Head of caudate nucleus (tissue), 42 donors: ENCODE measurements at places on chromosomes 2 and 18.

DNA sequence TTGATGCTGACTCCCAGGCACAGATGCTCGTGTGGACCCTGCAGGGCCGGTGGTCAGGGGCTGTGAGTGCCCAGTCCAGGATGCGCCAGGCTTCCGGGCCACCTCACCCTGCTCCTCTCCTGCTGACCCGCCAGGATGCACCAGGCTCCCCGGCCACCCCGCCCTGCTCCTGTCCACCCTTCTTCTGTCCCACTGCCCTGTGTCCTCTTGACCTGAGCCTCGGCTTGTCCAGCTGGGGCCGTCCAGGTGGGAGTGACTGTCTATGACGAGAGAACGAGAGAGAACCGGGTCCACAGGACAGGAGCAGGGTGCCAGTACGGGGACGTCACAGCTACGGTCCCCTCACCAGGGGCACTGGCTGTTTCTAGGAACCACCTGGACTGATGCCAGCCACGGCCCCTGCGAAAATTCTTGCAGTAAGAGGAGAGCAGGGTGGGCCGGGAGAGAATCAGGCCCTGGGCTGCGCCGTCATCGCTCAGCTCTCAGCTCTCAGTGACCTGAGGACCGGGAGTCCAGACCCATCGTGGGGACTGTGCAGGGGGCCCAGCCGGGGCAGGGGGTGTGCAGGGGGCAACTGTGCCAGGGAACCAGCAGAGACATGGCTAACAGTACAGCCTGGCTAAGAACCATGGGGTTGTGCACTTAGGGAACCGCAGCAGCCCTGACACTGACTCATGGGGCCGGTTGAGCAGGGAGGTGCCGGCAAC, 12.9 kb upstream of the NFATC1 start:
- DNase-seq: peak; percentile 33

DNA sequence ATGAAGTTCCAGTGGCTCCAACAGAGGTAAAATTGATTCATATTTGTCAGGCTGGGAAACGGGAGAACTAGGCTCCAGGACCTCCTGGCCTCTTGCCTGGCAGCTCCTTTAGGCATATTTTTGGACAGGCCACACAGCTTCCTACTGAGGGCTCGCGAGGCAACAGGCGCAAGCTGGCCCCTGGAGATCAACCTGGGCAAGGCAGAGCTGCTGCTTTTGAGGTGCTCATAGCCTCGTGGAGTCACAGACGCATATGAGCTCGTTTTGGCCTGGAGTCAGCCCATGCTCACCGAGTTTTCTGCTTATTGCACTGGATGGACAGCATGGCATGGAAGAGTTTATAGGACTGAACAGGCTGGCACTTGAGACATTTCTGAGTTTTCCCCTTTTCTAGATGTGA, 97.7 kb downstream of the CAPN13 start:
- DNase-seq: no peak

GRCh38 chr18:7662866-7663265, 95.8 kb downstream of the PTPRM start:
- DNase-seq: no peak

DNA sequence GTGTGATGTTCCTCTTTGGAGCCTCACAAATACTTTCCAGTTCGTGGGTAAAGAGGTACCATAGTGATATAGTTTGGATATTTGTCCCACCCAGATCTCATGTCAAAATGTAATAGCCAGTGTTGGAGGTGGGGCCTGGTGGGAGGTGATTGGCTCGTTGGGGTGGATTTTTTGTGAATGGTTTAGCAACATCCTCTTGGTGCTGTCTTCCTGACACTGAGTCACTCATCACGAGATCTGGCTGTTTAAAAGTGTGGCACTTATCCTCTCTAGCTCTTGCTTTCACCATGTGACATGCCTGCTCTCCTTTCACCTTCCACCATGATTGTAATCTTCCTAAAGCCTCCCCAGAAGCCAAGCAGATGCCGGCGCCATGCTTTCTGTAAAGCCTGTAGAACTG, 3.0 kb upstream of the CCDC93 start:
- no peak for DNase-seq

- no peak for DNase-seq
Measured at GRCh38 chr2:33810046-33810835, 211.1 kb upstream of the FAM98A start.

DNA sequence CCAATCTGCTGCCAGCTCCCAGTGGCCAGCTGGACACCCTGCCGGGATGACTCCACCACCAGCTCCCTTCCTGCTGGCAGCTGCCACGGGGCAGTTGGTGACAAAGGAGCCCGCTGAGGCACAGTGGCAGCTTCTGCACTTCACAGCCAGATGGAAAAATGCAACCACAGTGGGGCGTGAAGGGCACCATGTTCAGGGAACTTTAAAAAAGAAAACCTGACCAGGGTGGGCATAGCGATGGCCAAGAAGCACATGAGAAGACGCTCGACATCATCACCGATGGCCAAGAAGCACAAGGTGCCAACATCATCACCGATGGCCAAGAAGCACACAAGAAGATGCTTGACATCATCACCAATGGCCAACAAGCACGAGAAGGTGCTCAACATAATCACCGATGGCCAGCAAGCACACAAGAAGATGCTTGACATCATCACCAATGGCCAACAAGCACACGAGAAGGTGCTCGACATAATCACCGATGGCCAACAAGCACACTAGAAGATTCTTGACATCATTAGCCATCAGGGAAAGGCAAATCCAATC, 243.5 kb downstream of the EIPR1 start:
- no peak for DNase-seq

DNA sequence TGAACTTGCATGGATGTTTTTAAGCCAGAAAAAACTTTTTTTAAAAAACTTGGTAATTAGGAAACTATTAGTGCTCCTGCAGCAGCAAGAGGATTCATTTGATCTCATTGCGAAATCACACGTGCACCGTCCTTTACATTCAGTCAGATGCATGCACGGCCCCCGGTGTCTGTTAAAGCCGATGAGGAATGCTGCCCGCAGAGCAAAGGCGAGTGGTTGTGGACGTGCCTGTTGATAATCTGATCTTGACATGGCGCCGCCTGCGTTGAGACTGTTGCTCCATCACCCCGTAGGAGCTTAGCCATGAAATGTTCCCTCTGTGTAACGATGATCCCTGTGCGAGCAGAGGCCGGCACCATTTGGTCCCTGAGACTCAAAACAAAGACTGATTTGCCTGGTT, 300.0 kb downstream of the GBX2 start:
- DNase-seq: no peak

DNA sequence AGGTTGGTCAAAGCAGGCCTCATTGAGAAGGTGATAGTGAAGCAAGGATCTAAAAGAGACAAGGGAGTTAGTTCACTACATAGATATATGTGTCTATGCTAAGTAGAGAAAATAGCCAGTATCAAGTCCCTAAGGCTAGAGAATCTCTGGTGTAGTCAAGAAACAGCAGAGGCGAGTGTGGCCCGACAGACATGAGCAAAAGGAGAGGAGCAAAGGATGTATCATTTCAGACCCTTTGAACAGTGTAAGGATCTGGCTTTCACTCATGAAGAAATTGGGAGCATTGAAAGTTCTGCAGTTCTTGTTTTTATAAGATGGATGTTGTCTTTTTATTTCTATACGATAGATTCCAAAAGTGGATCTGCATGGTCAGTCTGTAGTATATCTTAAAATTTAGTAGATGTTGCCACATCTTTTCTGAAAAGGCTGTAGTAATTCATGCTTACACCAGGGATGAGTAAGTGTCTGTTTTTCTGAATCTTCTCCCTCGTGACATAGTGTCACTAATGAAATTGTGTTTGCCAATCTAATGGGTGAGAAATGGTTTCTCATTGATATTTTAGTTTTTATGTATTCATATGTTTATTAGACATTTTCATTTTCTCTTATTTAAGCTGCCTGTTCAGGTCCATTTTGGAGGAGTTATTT, 18.8 kb downstream of the SP100 start:
- DNase-seq: no peak

DNA sequence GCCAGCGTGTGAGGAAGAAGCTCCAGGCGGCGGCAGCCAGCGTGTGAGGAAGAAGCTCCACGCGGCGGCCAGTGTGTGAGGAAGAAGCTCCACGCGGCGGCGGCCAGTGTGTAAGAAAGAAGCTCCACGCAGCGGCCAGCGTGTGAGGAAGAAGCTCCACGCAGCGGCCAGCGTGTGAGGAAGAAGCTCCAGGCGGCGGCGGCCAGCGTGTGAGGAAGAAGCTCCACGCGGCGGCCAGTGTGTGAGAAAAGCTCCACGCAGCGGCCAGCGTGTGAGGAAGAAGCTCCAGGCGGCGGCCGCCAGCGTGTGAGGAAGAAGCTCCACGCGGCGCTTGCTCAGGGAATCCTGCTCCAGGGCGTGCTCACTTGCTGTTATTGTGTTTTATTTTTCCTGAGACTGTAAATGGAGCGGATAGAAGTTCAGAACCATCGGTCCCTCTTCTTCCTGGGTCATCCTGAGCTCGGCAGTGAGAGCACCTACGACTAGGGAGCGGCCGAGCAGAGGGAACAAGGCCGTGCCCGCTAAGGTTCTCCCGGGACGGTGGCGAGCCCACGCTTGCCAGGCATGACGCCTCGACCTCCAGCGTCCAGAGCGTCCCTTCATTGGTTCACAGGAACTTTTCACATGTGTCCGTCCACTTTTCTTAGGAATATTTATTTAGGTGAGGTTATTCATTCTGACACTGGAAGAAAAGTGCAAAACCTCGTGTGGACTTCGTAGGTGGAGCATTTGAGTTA, 94.2 kb downstream of the TMEM18 start:
- DNase-seq: no peak

- DNase-seq: no peak
Measured at GRCh38 chr2:127655209-127656073, 9.5 kb downstream of the GPR17 start.

GRCh38 chr2:107810734-107811133, 16.0 kb upstream of the RGPD4 start:
- no peak for DNase-seq

DNA sequence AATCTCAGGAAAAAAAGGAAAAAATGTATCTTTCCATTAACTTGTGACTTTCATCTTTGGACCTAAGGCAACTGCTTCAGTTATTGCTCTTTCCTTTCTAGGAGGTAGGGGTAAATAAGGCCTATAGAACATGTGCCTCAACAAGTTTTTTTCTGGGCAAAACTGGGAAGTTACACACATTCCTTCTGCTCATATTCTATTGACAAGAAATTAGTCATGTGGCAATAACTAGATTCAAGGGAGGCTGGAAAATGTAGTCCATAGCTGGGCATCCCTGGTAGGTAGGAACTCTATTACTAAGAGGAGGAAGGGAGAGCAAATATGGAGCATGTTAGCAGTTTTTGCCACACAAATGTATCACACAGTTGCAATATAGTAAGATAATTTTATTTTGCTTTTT, 37.7 kb upstream of the NEMP2 start:
- DNase-seq: no peak

GRCh38 chr18:74342416-74343043, 26.9 kb downstream of the C18orf63 start:
- DNase-seq: no peak

- no peak for DNase-seq
Measured at GRCh38 chr2:99707592-99707991, 217.8 kb upstream of the REV1 start.

- DNase-seq: no peak
Measured at GRCh38 chr18:1578505-1578904, 673.8 kb downstream of the ADCYAP1 start.

DNA sequence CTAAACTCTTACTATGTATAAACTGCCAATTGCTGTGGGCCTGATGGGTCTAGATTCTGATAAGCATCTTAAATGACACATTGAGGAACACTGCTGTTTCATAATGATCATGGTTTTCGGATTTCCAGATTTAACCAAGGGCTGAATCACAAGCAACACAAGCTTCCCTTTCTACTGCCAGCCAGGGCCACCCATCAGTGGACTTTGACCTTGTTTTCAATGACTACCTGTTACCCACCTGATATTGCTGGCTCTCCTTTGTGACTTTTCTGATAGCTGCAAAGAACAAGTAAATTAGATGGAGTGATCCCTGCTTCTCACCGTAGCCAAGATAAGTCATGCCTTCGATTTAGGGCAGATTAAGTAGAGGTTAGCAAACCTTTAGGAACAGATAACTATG, 259.0 kb downstream of the PAX3 start:
- no peak for DNase-seq

GRCh38 chr2:104378853-104379374, 475.0 kb upstream of the POU3F3 start:
- DNase-seq: peak; percentile 71

- no peak for DNase-seq
Measured at GRCh38 chr2:120682654-120683053, 53.0 kb upstream of the GLI2 start.

DNA sequence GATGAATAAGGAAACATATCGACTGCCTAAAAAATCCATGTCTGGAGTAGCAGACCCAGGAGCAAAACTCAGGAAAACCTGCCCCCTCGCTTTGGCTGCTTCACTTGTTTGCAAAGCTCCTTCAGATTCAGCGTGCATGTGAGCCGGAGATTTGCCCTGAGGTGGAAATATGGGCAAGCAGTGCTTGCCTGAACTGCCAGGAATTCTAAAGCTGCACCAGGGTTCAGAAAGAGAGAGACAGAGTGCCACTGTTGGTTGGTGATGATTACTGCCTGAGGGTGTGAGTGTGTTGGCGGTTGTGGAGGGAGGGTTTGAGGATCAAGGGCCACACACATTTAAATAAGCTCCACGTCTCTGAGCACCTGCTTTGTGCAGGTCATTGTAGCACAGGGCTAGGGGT, 139.6 kb upstream of the RGPD4 start:
- no peak for DNase-seq

DNA sequence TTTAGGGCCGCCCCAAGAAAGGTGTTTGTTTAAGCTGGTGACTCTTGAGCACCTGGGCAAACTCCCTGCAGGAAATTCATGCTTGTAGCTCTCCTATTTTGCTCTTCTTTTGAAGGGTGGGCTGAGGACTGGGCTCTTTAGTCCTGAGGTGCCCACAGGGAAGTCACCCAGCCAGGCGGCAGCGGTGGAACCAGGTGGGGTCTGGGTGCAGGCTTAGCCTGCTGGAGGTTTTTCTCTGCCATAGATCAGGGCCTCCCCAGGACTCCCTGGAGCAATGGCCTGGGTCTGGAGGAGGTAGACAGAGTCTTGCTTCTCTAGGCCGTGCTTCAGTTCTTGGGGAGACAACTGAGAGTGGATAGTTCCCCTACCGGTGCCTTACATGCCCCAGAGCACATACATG, 99.9 kb downstream of the CLIP4 start:
- no peak for DNase-seq

GRCh38 chr2:103002954-103003353, 241.1 kb downstream of the TMEM182 start:
- DNase-seq: no peak
